ENCODE measurements at places on chromosomes 5 and 9.

DNA sequence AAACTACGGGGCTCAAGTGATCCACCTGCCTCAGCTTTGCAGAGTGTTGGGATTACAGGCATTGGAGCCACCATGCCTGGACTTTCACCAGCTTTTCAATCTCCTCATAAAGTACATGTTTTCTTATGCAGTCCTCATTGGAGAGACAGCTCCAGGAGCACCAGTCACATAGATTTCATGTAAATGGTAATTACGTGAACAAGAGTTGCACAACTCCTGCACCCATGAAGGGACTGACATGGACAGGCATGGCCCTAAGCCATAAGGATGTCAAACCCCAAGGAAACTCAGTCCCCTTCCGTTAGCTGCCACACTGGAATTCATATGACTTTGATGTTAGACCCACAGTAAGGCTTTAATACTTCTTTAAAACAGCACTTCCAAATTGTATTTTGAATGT, 7.6 kb upstream of the ADGRV1 start:
- no peak for DNase-seq

GRCh38 chr9:125525921-125526631, 180.9 kb downstream of the MAPKAP1 start:
- DNase-seq = peak; percentile 93

DNA sequence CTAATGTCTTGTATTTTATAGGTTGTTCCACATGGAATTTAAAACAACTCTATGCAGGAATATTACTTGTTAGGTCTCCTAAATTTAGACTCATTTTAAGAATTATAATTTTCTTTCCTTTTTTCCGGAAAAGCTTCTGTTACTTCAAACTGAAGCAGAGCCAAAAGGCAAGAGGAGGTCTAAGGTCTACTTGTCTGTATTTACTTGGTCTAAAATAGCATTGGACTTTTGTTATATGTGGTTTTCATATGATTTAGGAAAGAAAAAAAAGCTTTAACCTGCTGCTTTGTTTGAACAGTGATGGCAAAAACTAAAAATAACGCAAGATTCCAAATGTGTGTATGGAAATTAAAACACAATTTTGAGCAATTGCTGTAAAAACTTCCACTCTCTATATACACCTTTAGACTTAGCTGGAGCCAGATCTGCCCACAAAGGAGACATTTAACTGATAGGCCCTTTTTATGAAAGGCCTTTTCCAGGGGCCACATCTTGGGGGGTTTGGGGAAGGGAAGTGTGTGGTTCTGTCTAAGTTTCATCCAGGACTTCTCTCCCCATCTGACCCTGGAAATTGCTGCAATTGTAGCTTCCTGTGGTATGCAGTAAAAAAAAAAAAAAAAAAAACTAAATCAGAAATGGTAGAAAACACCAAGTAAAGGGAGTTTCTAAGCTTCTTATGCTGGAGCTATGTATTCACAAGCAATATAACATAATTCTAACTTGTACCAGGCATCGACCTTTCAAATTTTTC, 307.7 kb upstream of the MEF2C start:
- DNase-seq = no peak

GRCh38 chr5:72248410-72248981, 71.5 kb downstream of the MRPS27 start:
- DNase-seq = peak; percentile 95

GRCh38 chr9:137690930-137691645, 72.3 kb downstream of the EHMT1 start:
- DNase-seq = no peak

- peak; percentile 19 for DNase-seq
Observed at GRCh38 chr9:135343837-135344522, 135.6 kb upstream of the PPP1R26 start.

- DNase-seq = no peak
Observed at GRCh38 chr9:137423514-137424291, 510 bp downstream of the NOXA1 start.

- no peak for DNase-seq
Observed at GRCh38 chr9:116913536-116913935, 226.4 kb downstream of the TRIM32 start.

DNA sequence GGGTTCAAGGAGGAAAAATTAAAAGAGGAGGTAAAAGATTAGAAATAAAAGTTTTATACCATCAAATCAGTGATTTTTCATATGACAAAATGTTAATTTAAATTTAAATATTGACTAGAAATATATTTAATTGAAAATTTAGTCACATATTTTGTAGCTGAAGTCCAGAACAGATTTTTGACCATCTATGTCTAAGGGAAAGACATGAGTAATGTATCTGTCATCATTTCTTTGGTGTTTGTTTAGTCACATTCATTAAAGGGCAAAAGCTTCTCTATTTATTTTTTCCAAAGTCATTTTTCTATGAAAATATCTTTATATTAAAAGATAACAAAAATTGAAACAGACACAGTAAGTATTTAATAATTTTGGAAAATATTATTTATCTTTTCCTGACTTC, 252.0 kb upstream of the ISL1 start:
- no peak for DNase-seq

GRCh38 chr9:109821711-109822110, 41.7 kb downstream of the PALM2AKAP2 start:
- DNase-seq = no peak

- peak; percentile 75 for DNase-seq
Observed at GRCh38 chr5:172370648-172371545, 83.4 kb downstream of the SH3PXD2B start.

DNA sequence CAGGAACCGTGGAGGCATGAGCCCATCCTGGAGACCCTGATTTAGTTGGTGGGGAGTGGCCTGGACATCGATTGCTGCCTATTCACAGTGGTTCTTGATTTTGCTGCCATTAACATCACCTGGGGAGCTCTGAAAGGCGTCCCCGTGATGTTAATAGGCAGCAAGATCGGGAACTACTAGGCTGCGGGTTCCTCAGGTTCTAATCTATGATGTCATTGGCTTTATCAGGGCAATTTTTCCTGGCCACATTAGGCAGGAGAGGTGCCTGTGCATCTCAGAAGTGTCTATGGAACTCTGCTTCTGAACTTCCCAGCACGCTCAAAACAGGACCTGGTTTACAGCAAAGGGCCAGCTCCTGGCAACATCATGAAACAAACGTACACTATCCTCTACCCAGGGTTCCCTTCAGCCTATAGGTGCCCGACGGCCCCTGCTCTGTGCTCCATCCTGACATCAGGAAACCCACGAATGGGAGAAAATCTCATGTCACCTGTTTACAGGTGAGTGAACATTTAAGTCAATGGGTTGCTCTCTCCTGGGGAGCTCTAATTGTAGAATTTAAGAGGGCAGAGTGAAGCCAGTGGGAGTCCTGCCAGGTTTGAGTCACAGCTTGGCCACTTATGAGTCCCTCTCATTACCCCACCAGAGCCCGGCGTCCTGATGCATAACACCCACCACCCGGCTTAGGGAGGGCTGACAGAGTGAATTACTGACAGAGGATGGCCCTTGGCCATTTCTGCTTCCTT, 49.4 kb downstream of the ROPN1L start:
- DNase-seq = no peak

- DNase-seq = no peak
Observed at GRCh38 chr5:113771483-113771882, 258.0 kb downstream of the YTHDC2 start.

- no peak for DNase-seq
Observed at GRCh38 chr5:160702934-160703333, 149.1 kb downstream of the ATP10B start.

DNA sequence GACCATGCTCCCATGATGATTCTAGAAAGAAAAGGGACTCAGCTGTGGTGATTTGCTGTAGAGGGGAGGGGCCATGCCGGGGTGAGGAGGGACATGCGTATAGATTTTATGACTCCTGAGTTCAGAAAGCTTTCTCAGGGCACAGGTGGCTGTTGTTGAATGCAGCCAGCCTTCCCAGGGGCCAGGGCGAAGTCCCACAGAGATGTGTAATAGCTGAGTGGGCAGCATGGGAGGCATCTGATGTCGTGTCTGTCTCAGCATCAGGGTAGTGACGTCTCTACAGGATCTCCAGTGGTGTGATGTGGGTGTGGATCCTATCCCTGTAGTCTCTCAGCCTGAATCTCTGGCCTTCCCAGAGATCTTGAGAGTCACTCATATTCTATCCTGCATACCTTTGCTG, 7.8 kb upstream of the BOD1 start:
- DNase-seq = peak; percentile 17

DNA sequence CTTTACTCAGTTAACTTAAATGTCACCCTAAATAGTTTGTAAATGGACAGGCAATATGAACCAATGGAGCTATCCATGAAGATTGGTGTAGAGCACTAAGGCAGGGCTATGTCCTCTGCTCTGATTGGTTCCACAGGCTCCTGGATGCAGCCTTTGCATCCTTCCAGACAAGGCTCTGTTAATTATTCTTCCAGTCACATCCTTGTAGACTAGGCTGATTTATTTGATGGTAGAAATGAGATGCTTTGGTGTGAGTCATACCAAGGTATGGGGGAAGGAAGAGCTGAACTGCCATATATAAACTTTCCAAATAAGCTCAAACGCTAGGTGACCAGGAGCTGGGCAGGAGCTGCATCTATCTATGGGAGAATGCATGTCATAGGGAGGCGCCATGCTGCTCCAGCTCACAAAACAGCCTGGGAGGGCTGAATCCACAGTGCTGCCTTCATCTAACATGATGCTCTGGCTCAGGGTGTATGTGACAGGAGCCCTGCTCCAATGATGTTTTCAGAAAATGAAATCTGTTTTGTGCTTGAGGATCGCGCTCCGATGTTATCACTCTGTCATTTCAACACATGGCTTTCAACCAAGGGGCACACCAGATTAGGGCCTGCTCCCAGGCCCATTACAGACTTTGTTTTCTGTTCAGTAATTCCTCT, 818.0 kb upstream of the ZNF608 start:
- no peak for DNase-seq

GRCh38 chr9:83620841-83621636, 1.9 kb upstream of the IDNK start:
- peak; percentile 59 for DNase-seq
